Activated CD4-positive, CD25-positive, alpha-beta regulatory T cell treated with anti-CD3 and anti-CD28 coated beads, Interleukin-2, amount 50 U/mL, for 16 hours (primary cell): ENCODE measurements at places on chromosomes 1 and 21.

- no peak for DNase-seq
These were observed 1082.4 kb upstream of the B3GALT2 start for GRCh38 chr1:194268839-194269238.

GRCh38 chr1:197782722-197783360 lies 7.6 kb upstream of the DENND1B start:
- no peak for DNase-seq

DNA sequence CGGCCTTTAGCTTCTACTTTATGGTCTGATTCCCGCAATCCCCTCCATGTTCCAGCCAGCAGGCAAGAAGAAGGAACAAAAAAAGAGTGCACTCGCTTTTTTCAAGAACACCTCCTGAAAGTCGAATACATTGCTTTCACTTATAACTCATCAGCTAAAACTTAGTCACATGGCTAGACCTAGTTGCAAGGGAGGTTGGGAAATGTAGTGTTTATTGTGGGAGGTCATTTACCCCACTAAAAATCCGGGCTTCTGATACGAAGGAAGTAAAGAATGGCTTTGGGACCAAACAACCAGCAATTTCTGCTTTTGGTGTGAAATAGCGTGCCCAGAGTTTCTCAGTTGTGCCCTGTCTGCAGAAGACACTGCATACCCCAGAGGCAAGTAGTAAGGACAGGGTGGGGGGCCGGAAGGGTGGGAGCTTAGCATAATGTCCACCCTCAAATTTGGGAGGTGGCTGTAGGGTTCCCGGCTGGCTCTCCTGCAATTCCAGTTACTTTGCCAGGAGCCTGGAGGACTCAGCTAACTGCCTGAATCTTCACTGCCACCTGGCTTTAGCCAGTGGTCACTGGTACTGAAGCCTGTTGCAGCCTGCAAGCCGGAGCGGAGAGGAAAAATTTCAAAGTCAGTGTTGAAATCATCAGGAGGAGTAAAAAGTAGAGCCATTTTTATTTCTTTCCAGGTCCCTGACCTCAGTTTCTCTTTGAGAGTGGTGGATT lies 57.7 kb upstream of the F3 start:
- DNase-seq, result no peak

- DNase-seq, result no peak
These were observed 276.9 kb upstream of the RUNX1 start for GRCh38 chr21:35325953-35326352.

DNA sequence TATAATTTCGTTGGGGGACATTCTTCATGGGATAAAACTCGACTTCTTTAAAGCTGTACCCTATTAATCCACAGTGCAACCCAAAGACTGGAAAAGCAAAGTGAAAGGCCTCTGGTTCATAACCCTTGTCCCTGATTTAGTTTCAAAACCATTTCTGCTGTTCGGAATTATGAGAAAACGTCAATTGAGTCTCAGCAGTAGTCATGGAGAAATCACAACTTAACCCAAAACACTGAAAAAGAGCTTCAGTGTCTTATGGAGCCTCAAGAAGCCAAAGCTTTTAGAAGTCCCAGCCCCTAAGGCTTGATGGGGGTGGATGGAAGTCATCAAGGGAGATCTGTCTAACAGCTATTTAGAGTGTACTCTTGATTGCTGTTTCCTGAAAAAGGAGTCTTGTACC lies 73.5 kb upstream of the VCAM1 start:
- DNase-seq, result no peak

DNA sequence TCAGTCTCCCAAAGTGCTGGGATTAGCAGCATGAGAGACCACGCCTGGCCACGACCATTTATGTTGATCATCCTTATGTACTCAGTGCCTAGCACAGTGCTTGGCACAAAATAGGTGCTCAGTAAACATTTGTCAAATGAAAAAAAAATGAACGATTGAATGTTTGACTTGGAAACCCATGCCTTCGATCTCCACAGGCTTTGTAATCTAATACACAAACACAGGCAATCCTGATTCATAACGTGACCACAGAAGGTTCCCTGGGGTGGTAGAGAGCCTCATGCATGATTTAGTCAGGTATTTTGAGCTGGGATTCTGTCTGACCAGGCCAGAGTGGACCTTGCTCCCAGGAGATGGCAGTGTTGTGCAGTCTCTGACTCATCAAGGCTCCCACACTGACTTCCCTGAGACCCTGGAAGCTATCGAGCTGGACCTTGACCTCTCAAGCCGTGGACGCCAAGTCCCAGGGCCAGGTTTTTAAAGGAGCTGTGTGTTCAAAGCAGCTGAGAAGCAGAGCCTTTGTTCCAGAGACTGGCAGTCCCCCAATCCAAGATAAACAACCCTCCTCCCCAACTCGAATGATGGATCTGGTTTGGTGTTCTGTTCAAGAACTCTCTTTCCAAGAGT lies 81.1 kb downstream of the PGM1 start:
- no peak for DNase-seq

GRCh38 chr1:170670802-170671628 lies 7.1 kb downstream of the PRRX1 start:
- no peak for DNase-seq

DNA sequence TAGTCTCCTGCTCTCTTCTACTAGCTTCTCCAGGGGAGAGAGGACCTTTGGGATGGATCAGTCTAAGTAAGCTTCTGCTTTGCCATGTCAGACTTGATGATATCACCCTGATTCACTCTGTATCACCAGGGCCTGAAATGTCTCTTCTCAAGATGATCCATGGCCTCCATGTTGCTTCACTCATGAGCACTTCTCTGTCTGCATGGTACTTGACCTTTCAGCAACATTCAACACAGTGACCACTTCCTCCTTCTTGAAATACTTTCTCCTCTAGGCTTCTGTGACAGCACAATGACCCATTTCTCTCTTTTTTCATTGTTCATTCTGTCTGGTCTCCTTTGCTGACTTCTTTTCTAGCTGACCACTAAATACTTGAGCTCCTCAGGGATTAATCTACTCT lies 35.3 kb upstream of the NGF start:
- DNase-seq, result no peak

DNA sequence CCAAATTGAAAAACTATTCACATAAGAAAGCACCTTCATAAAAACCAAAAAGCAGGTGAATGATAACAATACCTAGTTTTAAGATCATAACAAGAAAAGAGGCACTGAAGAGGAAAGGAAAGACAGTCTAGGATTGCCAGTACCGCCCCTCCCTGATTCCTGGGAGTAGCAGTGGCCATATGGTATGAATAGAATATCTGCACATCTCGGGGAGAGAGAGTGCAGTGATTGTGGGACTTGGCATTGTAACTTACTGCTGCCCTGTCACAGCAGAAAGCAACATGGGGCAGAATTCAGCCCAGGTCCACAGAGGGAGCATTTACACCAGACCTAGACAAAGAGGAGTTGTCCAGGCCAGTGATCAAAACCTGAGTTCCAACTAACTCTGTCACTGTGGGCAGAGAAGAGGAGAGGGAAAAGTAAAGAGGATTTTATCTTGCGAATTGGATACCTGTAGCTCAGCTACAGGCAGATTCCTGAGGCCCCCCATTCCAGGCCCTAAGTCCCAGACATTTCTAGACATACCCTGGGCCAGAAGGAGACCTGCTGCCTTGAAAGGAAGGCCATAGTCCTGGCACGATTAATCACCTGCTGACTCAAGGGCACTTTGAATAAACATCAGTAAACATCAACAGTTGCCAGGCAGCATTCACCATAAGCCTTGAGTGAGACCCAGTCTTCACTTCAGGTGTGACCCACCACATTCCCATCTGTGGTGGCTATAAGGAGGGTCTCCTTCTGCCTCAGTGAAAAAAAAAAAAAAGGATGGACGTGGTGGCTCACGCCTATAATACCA lies 397.5 kb downstream of the TGFB2 start:
- DNase-seq, result no peak

DNA sequence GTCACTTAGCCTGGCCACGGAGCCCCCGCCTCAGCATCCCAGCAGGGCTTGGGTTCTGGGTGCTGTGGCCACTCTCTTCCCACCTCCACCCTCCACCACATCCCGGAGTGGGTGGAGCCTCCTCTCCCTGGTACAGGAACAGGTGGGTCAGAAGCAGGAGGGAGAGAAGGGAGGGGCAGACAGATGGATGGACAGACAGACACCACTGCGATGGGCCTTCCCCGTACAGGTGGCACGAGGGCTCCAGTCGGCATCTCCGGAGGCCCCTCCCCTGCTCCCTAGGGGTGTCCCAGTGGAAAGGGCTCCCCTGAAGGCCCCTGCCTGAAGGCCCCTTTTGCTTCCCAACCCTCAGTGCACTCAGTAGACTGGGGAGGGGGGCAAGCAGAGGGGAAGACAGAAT lies 96.9 kb upstream of the TARDBP start:
- no peak for DNase-seq

GRCh38 chr1:177937931-177938330 lies 31.9 kb downstream of the SEC16B start:
- no peak for DNase-seq

GRCh38 chr1:192496369-192497056 lies 79.1 kb upstream of the RGS1 start:
- no peak for DNase-seq

DNA sequence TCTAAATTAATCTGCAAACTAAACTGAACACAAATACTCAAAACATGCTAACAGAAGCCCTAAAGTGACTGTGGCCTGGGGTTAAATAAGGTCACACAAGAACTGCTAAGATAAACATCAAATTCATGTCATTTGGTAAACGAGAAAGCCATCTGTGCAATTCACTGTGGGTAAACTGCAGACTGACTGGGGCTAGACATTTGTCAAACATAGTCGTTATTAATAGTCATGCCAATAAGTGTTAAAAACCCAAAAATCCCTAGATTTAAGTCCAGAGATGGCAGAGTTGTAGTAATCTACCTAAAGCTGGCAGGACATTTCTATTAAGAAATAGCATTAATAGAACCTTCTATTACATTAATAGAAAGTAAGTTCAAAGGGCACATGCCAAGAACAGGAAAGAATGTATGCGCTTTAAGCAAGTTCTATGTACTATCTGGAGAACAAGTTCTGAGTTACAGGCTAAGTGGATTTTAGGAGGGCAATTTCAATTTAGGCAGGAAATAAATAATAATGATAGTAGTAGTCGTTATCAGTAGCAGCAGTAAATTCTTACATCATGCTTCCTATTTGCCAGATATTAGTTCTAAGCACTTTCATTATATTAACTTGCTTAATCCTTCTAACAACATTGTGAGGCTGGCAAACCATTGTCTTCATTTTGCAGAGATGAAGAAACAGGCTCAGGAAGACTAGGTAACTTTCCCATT lies 8.6 kb downstream of the EDEM3 start:
- DNase-seq, result peak; percentile 10

DNA sequence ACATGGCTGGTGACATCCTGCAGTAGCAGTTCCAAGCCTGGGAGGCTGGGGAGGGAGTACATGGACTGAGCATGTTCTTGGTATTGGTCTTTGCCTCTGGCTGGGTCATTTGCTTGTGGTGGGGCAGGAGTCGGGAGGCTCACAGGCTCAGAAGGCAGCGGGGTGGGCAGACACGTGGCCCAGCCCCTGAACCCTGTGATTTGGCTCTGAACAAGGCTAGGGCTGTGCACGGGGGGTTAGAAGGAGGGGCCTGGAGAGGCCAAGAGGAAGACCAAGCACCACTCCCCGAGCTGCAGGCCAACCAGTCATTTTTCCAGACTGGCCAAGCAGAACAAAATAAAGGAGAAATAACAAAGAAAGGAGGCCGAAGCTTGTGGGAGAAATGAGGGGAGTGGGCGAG lies 9.7 kb upstream of the PRELP start:
- no peak for DNase-seq

GRCh38 chr1:63622849-63623566 lies 29.8 kb downstream of the PGM1 start:
- DNase-seq, result no peak

- DNase-seq, result no peak
These were observed 93.9 kb upstream of the DPT start for GRCh38 chr1:168822911-168823310.

DNA sequence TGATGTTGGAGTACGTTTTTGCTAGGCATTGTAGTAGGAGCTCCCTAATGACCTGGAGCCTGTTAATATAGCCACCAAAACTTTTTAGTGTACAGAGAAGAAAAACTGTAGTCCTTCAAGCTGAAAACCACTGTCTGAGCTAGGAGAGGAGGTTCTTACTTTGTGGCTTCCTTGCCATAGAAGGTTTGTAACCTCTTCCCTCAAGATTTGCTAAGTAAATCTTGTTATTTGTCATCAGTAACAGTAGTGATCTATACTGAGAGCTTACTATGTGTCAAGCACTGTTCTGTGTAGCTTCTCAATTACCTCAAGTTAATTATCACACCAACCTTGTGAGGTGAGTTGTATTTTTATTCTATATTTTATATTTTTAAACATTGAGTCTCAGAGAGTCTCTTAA lies 21.2 kb upstream of the LRRC8C start:
- DNase-seq, result no peak

DNA sequence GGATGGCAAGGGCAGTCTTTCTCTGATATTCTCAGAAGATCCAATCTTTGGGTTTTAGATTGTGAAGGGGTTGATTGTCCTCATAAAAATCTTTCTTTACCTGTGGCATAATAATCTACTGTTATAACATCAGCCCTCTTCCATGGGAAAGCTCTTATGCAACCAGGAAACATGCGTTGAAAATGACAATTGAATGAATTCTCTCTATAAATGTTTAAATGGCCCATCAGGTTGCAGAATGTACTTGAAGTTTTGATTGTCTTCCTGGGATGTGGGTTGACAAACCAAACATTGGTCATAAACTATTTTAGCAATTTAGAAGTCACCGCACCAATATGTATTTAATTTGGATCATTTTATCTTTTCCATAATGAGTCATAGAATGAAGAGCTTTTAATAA lies 31.7 kb upstream of the ITLN1 start:
- no peak for DNase-seq

- no peak for DNase-seq
These were observed 13.8 kb downstream of the EFHD2 start for GRCh38 chr1:15423355-15424077.

DNA sequence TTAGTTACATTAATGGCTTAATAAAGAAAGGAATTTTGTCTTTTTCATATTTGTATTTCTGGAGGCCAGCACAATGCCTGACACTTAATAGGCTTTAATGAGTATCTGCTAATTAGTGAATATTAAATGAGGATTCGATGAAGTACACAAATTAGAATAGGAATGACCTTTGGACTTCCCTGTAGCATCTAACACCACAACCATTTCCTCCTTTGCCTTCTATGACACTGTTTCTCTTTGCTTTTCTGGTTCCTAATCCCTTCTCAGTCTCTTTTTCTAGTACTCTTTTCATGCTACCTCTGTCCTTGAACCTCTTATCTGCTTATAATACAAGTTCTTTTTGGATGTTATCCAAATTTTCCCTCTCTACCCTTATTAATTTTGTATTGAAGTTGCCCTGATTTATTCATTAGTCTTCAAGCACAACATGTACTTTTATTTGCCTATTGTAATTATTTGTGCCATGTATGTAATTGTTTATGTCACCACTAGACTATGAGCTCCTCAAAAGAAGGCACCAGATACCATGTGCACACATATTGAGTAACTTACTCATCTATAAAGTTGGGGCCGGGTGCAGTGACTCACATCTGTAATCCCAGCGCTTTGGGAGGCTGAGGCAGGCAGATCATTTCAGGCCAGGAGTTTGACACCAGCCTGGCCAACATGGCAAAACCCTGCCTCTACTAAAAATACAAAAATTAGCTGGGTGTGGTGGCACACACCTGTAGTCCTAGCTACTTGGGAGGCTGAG lies 23.8 kb downstream of the RPS27 start:
- DNase-seq, result no peak

GRCh38 chr1:58823481-58824010 lies 39.7 kb upstream of the JUN start:
- DNase-seq, result no peak
